ENCODE measurements at places on chromosomes 3 and 15.

DNA sequence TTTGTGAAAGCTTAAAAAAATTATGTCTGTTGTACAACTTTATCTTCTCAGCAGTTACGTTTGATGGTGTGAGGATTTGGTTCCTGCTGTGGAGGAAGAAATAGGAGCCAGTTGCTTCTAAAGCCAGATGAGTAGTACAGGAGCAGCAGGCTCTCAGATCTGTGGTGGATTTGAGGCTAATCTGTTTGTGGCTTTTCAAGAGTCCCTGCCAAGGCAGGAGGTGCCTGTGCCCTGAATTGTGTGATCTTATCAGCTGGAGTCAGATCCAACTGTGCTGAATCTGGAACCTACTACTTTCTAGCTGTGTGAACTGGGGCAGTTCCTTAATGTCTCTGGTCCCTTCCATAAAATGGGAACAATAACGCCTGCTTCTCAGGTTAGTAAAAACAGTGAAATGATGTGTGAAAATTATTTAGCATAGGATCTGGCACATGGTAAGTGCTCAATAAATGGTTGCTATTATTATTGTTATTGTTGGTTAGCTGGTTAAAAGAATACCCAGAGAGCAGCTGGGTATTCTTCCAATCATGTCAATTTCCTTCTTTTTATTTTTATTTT, 7.7 kb downstream of the CLDN11 start:
- DNase-seq: no peak

- DNase-seq: no peak
Observed at GRCh38 chr3:65101450-65101849, 413.6 kb upstream of the ADAMTS9 start.

DNA sequence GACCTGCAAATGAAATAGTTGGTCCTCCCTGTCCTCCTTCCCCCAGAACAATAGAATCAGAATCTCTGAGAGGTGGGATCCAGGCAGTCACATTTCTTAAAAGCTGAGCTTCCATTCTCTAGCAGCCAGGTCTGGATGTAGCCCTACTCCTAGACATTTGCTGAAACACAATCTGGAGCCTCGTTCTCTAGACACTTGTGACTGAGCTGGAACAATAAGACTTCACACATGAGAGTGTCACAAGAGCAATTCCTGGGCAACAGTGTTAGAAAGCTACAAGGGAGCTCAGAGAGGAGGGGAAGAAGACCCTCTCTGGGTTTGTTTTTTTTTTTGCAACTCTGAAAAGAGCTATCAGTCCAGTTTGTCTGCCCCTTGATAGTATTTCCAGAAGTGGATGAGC, 14.5 kb downstream of the CORO2B start:
- DNase-seq: no peak

- DNase-seq: no peak
Observed at GRCh38 chr3:123476967-123477750, 28.3 kb upstream of the ADCY5 start.

DNA sequence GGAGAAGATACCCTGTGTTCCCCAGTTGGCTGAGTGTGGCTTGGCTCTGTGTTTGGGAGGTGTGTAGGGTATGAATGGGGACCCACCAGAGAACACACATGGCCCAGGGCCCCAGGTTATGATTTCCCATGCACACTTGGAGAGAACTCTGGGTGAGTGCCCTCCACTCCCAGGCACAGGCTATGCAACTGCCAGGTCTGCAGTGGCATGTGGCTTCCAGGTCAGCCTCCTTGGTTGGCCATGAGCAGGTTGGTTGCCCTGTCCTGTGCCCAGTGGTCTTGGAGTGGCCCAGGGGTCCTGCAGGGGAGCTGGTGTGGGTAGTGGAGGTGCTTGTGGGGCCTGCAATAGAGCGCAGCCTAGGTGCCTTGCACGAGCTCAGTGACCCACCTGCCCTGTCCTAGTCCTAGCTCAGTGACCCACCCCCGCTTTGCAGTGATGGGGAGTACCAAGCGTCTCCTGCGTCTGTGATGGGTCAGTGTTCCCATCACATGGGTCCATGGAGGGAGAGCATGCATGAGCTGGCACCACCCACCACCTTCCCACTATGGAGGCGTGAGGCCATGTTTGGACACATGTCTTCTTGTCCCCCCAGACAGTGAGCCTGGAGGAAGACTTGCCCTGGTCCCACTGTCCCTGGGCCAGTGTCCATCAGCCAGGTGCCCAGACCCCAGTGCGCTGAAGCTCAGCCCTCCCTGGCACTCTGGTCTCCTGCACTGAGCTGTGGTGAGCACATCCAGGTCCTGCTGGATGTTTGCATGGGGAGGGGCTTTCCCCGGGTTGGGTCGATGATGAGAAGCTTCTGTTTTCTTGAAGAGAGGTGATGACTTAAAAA, 217.3 kb downstream of the SNRPN start:
- DNase-seq: peak; percentile 12

DNA sequence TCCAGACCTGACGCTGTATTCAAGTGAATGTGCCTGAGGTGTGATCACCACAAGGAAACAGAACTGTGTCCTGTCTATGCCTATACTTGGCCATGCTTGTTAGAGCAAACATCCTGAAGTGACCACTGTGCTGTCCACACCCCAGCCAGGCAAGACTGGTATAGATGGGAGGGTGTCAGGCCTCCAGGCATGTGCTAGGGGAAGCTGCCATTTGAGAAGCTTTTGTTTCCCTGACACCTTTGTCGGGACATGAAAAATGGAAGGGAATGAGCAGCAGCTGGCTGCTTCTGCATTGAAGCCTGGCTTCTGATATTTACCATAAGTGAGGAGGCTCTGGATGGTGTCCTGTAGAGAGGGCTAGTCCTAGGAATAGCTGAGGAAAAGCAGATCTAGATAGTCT, 106.2 kb downstream of the CPNE4 start:
- no peak for DNase-seq

GRCh38 chr3:21979706-21980105, 228.7 kb upstream of the ZNF385D start:
- DNase-seq: no peak

DNA sequence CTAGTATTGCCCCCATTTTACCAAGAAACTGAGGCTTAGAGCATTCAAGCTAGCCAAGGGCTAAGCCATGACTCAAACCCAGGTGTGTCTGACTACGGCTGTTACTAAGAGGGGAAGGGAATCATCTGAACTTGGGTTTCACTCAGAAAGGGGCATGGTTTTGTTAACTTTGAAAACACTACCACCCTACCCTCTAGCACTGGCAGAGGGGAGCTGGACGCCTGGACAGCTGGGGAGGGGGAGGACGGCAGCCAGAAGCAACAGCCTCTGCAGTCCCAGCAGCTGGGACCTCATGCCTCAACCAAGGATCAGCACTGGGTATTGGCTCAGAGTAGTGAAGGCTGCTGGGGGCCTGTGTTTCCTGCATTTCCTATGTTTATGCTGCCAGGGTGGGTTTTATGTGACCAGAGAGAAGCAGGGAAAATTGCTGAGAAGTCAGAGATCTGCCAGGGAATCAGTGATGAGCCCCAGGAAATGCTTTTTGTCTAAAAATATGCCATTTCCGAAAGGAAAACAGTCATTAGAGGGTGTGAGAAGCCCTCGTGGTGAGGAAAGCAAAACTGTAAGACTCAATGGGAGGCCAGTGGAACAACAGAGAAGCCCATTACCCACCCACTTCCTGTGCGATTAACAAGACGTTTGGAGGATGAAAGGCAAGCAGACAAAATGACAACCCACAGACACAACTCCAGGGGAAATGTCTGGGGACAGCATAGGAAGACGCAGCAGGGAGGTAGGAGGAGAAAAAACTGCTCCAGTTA, 41.2 kb downstream of the LIPC start:
- no peak for DNase-seq

GRCh38 chr15:79265167-79265566, 17.4 kb upstream of the ANKRD34C start:
- no peak for DNase-seq

DNA sequence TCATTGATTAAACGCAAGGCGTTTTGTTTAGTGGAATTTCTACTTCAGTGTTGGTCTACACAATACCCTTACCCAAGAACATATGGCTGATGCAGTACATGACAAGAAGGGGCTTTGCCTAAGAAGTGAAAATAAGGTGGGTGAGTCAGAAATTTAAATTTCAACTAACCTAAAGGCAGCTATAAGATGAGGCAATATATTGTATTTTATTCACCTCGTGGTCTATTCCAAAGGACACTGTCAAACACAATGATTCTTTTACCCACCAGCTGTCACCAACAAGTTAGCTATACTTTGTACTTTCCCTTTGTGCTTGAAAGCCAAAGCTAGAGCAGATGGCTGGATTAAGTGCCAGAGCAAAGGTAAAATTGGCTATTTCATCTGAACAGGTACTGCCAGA, 10.9 kb upstream of the SETMAR start:
- DNase-seq: no peak

GRCh38 chr3:169384573-169384972, 278.9 kb downstream of the MECOM start:
- DNase-seq: no peak

DNA sequence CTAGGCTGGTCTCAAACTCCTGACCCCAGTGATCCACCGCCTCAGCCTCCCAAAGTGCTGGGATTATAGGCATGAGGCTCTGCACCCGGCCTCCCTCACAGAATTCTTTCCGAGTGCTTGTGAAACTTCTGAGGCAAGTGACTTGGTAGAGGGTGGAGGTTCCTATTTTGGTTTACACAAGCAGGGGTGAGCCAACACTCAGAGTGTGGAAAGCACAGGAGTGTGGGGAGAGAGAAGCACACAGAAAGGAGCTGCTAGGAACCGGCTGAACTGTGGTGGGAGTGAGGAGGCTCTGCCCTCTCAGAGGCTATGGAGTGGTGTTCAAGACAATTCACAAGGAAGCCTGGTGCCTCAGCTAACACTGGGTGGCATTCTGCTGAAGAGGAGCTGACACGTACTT, 7.7 kb downstream of the CAPN3 start:
- no peak for DNase-seq

DNA sequence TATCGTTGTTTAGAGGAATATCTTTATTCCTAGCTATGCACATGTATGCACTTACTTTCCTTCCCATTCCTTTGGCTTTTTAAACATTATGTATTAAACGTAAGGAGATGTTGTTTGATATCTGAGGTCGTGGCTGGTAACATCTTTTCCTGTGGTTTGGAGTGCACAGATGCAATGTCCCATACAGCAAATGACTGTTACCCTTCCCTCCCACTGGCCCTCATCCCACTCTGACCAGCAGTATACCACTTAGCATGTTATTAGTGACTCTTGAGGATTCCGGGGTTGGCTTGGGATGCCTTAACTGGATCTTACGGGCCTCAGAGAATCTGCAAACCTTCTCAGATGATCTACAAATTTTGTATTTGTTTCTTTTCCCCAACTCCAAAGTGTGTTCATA, 34.5 kb downstream of the TGFBR2 start:
- no peak for DNase-seq

- DNase-seq: no peak
Observed at GRCh38 chr3:87203809-87204208, 23.3 kb upstream of the CHMP2B start.

Data from activated CD8-positive, alpha-beta memory T cell treated with anti-CD3 and anti-CD28 coated beads, Interleukin-2, amount 50 U/mL, for 48 hours (primary cell).